NCI-H2081 treated with DMSO at 0.1 percent for 48 hours (cell line): ENCODE measurements at places on chromosomes 4 and X.

DNA sequence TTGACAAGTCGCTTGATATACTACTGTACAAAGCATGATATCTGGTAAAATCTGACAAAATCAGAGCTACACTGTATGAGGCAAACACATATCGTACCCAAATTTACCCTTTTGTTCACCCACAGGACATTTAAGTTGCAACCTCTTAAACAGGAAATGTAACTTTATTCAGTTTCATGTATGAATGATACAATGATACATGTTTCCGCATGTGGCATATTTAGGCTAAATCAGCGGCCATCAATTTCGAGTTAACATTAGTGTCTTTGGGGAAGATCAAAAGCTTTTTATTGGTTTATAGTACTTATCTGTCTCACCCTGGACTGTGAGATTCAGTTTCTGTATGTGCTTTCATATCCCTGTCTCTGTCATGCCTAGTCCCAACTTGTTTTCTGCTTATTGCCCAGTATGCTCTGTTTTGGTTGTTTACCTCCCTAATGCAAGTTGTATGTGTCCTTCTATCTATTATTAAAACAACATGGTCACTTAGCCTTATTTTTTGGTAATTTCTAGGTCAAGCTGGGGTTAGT lies 97.3 kb upstream of the HPRT1 start:
- DNase-seq: no peak

DNA sequence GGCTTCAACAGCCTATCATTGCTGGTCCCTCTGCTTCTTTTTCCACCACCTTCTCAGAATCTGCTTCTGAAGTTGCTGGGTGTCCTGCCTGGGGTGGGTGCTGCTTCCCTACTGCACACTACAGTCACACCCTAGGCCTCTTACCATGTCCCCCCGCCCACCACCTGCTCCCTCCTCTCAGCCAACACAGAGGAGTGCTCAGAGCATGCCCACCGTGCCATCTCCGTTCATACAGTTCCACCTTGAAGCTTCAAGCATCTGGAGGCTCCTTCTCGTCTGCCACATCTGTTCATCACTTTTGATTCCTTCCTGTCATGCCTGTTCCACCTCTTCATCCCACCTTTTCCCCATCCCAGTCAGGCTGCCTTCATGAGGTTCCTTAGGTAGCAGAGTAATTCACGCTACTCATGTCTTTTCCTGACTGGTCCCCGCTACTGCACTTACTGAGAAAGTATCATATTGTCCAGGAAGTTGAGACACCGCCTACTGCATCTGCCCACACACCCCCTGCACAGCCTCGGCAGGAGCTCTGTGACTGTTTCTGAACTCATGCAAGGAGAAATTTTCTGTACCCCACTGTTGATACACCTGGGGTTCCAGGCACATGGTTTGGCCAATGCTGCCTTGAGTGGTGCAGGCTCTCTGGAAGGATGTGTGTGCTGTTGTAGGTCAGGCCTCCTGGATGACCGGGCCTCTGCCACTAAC lies 39.5 kb downstream of the HADH start:
- DNase-seq: no peak

GRCh38 chr4:156695163-156695562 lies 276.4 kb downstream of the PDGFC start:
- no peak for DNase-seq

- no peak for DNase-seq
Measured at GRCh38 chrX:15515931-15516330, 15.3 kb downstream of the BMX start.

- DNase-seq: no peak
Measured at GRCh38 chr4:189069772-189070171, 870.9 kb upstream of the FRG1 start.
